ENCODE measurements at places on chromosomes 11 and 22. TPM values are rescaled to one million over a fixed set of nuclear protein-coding genes. Genes with fewer than 3 reads are reported as not detected.

PIH1D2 gene
- 1.1 TPM for total RNA-seq

MRGPRX4 gene
- not detected for total RNA-seq

YAP1 gene
- total RNA-seq: 35.5 TPM

CNGA4 gene
- total RNA-seq: not detected

SMPD1 gene
- total RNA-seq: 7.5 TPM

HORMAD2 gene
- total RNA-seq: not detected

SPON1 gene
- total RNA-seq: 0.09 TPM

MS4A12 gene
- not detected for total RNA-seq

LRRC10B gene
- total RNA-seq: 0.23 TPM

ADM2 gene
- total RNA-seq: 0.03 TPM

ASPHD2 gene
- 3.9 TPM for total RNA-seq

USH1C gene
- total RNA-seq: not detected

OR5M8 gene
- not detected for total RNA-seq

STX3 gene
- 22.1 TPM for total RNA-seq

DBX1 gene
- total RNA-seq: not detected

KREMEN1 gene
- total RNA-seq: 0.36 TPM

RNASEH2C gene
- 61.2 TPM for total RNA-seq

CCDC15 gene
- total RNA-seq: 5.8 TPM

CDHR5 gene
- not detected for total RNA-seq

GLYATL2 gene
- total RNA-seq: 0.92 TPM

UBE2L3 gene
- 69.3 TPM for total RNA-seq

MCAM gene
- total RNA-seq: 180 TPM

MTMR3 gene
- total RNA-seq: 11.8 TPM

SMIM35 gene
- not detected for total RNA-seq

CRYBB3 gene
- not detected for total RNA-seq

EHF gene
- 1.1 TPM for total RNA-seq

MUC6 gene
- total RNA-seq: not detected

KRTAP5-9 gene
- total RNA-seq: not detected

CNIH2 gene
- total RNA-seq: 0.98 TPM

PHOX2A gene
- total RNA-seq: not detected

MGAT3 gene
- 0.86 TPM for total RNA-seq

SMTNL1 gene
- total RNA-seq: not detected

FAM181B gene
- total RNA-seq: 0.23 TPM

ST14 gene
- total RNA-seq: not detected

TRIOBP gene
- 45.3 TPM for total RNA-seq

LMF2 gene
- 25.4 TPM for total RNA-seq

LSP1 gene
- 6.5 TPM for total RNA-seq

SLC22A6 gene
- not detected for total RNA-seq

ALDH3B1 gene
- total RNA-seq: 5.8 TPM

CRYBA4 gene
- not detected for total RNA-seq

CADM1 gene
- 91.4 TPM for total RNA-seq

CACNA1I gene
- total RNA-seq: not detected

INPP5J gene
- total RNA-seq: 1.3 TPM

TPBGL gene
- not detected for total RNA-seq
